ENCODE measurements at places on chromosomes 7 and 10.
A peak's percentile ranks its signal among the peaks of the same experiment; 100 is the strongest.

- no peak for DNase-seq
These were observed 134.6 kb downstream of the ARHGAP22 start for GRCh38 chr10:48470115-48470892.

DNA sequence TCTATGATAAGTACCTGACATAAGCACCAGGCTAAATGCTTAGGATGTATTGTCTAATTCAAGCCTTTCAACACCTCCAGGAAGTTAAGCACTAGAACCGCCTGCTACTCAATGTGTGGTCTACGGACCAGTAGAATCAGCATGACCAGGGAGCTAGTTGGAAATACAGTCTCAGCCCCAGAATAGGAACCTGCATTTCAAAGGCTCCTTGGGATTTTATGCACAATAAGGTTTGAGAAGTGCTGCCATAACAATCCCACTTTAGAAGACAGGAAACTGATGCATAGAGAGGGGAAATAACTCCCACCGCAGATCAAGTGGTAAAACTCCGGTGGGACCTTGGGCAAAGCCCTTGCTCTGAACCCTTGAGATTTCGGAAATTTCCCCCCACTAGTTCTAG lies 8.8 kb upstream of the DUSP5 start:
- DNase-seq = no peak

DNA sequence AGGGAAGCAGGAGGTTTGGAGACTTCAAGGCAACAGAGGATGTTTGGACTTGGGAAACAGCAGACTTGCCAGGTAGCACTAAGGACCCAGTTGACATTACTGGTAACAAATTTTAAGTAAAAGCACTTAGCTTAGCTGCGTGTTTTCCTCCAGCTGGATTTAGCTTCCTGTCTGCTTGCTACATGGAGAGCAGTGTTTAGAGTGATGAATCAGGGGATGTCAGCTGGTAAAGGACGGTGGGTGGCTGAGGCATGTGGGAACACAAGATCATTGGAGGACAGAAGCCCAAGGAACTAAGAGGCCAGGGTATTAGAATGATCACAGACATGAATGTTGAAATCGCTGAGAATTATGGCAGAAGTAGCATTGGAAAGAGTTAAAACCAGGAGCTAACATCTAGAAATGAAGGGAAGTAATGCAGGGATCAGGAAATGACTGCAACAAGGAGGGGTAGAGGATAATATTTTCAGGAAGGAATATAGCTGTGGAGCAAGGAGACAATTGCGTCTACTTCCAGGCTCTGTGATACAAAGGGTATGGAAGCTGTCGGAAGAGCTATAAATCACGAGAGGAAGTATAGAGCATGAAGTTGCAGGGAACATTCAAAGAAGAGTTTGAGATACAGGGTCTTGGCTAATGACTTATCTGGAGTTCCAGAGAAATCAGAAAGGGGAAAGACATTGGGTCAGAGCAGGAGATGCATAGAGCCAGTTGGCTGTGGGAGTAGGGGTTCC lies 34.4 kb downstream of the CALD1 start:
- no peak for DNase-seq

DNA sequence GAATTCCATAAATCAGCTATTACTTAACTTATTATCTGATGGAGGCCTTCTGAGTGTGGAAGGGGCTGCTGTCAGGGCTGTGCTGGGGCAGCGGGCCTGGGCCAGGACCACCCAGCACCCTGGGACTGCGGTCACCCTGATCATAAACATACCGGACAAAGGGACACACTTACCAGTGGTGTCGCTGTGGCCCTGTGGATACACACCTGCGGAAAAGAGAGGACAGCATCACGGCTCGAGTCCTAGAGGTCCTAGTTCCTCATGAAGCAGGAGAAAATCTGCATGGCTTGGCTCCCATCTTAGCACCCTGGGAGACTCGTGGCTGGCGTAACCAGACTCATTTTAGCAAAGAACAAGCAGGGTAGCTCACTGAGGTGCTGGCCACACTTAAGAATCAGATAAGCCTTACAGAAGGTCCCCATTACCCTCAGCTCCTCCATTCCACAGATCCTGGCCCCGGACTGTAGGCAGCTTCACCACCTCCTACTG lies 17.7 kb downstream of the IL15RA start:
- DNase-seq = no peak

- DNase-seq = peak; percentile 77
These were observed 1.5 kb downstream of the PVRIG start for GRCh38 chr7:100221231-100221718.

DNA sequence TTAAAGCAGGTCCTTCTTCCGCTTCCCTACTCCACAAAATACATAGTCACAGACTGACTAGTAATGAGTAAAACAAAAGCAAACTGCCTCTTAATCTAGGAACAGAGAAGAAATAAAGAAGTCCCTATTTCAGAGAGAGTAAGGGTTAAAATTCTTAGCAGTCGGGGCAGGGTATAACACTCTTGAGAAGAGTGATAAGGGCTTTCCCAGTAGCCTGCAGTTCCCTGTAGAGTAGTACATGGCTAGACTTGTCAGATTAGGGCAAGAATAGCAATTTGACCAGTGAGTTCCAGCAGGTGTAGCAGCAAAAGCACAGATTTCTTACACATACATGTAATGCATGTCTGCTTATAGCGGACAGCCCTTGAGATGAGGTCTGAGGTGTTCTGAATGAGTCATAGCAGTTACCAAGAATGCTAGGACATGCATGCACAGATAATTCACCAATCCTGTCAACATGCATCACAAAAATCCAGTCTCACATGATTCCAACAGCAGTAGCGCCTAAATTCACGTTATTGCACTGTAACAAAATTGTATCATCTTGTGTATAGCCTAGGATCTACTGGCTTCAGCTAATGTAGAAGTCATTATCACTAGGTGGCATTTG lies 40.7 kb downstream of the BTRC start:
- no peak for DNase-seq

DNA sequence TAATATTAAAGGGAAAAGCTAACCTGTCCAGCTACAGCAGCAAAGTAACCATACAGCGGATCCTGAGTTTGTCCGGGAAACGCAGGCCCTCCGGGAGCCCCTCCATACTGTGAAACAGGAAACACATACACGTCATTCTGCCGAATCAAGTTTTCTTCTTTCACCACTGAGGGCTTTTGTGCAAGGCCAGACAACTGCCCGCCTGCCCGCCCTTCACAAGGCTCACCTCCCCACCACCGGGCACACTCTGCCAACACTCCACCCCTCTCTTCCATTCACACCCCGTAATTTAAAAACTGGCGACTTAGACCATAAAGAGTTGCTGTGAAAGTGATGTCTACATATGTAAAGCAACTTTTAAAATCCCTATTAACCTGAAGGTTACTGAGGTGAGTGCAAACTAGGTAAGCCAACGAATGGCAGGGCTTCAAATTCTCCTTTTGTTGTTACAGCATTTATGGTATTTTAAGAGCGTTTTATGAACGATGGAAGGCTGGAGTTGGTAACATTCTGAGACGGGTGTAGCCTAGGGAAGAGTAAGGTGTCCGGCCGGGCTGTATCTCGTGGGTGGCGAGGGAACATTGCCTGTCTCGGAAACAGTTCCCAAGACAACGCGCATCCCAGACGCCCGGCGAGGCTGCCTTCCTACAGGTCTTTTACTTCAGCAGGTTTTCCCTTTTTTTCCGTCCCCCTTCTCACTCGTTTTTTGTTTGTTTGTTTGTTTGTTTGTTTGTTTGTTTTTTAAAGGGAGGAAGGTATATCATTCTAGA lies 817 bp downstream of the SRI start:
- DNase-seq = peak; percentile 9

DNA sequence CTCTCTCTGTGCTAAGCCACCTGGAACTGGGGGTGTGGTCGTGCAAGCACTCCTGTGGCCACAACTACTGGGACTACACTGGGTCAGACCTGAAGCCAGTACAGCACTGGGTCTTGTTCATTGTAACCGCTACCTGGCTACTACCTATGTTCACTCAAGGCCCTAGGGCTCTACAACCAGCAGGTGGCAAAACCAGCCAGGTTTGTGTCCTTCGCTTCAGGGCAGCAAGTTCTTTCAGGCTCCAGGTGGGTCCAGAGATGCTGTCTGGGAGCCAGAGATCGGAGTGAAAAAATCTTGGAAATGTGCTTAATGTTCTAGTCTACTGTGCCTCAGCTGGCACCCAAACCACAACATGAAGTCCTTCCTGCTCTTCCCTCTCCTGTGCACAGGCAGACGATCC lies 171.6 kb upstream of the SORCS1 start:
- no peak for DNase-seq

DNA sequence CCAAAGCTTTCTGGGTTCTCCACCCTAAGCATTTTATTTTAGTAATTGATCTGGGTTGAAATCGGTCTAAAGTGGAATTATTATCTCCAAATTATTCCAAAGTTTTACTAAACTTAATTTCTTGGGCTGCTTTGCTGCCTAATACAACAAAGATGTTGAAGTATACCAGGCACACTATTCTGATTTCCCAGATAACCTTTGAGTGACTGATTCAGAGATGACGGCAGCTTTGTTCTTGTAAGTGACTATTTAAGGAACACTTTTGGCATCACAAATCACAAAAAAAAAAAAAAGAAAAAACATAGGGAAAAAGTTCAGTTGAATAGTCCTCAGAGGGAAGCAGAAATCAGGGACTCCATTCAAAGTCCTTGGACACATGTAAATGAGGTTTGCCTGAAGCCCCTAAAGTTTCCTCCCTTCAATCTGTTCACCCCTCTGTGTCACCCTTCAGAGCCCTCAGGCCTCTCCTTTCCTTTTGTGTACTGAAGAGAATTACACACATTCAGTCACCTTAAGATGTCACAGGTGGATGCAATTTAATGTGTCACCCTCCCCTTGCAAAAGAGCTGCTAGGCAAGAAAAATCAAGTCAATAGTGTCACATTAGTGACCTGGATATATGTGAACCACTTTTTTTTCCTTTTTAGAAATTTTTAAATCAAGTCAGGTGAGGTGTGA lies 81.5 kb downstream of the RTKN2 start:
- DNase-seq = no peak

DNA sequence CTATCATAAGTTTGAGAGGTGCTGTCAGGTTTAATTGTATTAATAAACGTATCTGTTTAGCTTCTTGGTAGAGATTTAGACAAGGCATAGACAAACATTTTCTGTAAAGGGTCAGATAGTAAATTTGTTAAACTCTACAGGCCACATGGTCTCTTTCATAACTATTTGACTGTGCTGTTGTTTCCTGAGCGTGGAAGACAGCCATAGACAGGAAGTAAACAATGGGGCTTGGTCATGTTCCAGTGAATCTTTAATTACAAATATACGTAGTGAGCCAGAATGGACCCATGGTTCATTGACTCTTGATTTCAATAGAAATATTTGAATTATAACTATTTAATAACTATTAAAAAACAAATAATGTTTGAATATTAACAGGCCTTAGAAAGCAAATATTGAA lies 451.1 kb downstream of the SH2D4B start:
- DNase-seq = no peak

GRCh38 chr7:158973941-158974785 lies 117.8 kb downstream of the DYNC2I1 start:
- DNase-seq = no peak

DNA sequence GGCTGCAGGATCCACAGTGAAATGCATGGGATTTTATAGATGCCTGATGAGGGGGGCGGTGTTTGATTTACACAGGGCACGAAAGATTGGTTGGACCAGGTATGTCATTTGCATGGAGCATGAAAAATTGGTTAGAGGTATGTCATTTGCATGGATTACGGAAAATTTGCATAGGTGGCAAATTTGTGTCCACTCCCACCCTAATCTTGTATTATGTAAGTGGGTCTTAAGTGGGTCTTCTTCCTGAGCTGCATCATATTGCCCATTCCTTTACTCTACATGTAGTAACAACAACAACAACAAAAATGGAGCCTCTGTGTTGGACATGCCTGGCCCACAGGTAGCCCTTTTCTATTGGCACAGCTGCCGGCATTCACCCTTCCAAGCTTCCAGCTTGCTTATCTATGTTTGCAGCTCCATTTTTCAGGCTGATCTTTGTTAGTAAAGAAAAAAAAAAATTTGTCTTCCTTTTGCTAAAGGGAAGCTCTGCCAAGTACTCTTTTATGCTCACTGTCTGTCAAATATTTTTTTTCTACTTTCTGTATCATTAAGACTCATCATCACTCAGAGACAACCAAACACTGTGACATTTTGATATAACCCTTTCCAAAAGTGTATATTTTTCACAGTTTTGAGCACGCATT lies 10.3 kb upstream of the ZNF273 start:
- DNase-seq = no peak

GRCh38 chr7:82562716-82563404 lies 119.3 kb upstream of the CACNA2D1 start:
- DNase-seq = no peak

DNA sequence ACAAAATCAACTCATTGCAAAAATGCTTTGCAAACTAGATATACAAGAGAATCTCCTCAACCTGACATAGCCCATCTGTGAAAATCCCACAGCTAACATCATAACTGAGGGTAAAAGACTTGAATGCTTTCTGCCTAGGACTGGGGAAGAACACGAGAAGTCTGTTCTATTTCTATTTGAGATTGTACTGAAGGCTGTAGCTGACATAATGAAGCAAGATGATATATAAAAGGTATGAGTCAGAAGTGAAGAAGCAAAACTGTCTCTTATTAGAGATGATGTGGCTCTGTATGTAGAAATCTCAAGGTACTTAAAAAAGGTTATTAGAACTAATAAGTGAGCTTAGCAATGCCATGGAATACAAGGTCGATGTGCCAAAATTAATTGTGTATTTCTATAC lies 639.9 kb upstream of the PFKP start:
- DNase-seq = no peak

DNA sequence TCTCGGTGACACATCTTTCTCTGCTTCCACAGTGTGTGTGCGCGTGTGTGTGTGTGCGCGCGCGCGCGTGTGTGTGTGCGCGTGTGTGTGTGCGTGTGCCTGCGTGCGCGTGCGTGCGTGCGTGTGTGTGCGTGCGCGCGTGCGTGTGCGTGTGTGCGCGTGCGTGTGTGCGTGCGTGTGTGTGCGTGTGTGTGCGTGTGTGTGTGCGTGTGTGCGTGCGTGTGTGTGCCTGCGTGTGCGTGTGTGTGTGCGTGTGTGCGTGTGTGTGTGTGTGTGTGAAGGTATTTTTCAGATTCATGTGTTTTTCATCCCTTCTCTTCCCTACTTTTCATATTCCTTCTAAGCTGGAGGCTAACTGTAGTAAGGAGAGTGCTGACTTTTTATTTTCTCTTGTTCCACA lies 148.4 kb downstream of the CREB5 start:
- DNase-seq = no peak

DNA sequence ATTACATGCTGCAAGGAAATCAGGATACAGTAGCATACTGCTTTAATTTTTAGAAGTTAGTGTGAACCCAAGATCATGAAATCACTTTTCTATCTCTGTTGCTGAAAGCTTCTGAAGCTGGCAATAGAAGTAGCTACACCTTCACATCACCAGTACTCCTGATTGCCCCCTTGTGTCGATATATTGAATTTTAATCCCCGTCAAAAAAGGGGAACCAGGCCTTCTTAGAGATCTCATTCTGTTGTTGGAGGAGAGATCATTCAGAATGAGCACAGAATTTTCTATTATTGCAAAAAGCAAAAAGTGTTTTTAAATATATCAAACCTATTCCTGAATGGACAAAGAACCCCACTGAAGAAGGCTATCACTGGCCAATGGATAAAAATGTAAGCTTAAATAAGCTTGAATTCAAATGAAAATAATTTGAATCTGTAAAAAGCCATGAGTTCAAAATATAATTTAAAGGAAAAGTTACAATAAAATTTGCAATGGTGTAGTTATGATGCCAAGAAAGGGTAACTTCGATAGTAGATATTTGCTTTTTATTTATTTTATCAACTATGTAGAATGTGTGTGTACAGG lies 39.7 kb upstream of the TEX47 start:
- DNase-seq = no peak

Data from effector CD4-positive, alpha-beta T cell (primary cell).